Activated gamma-delta T cell (primary cell): ENCODE measurements at places on chromosomes 13 and 19.

DNA sequence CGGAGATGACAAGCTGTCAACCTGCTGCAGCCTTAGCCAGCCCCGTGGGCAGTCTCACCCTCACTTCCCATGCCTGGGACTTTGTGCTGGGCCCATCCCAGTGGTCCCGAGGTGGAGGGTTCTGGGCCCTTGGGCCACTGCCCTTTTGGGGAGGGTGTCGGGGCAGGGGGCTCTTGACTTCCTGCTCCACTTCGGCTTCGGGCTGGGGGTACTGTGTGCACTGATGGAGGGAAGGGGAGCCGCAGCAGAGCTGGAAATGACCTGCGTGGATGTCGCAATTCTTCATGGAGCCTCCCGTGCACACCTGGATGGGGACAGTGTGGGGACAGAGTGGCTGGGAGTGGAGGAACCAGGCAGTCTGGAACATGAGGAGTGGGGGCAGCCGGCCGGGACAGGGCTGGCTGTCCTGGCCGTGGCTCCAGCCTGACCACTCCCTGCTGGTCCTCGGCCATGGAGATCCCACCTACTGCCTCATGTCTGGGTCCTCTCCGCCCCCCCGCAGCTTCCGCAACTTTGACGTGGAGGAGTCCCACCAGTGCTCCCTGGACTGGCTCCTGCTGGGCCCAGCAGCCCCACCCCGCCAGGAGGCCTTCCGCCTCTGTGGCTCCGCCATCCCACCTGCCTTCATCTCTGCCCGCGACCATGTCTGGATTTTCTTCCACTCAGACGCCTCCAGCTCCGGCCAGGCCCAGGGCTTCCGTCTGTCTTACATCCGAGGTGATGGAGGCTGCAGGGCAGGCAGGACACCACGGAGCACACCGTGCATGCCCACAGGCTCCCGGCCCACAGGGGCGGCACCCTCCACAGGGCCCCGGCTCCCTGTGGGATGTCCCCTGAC, 10.2 kb downstream of the LRP3 start:
- no peak for DNase-seq

- no peak for DNase-seq
Observed at GRCh38 chr19:11192957-11193939, 4.1 kb downstream of the KANK2 start.

- no peak for DNase-seq
Observed at GRCh38 chr19:57245959-57246358, 5.5 kb downstream of the ZNF805 start.

DNA sequence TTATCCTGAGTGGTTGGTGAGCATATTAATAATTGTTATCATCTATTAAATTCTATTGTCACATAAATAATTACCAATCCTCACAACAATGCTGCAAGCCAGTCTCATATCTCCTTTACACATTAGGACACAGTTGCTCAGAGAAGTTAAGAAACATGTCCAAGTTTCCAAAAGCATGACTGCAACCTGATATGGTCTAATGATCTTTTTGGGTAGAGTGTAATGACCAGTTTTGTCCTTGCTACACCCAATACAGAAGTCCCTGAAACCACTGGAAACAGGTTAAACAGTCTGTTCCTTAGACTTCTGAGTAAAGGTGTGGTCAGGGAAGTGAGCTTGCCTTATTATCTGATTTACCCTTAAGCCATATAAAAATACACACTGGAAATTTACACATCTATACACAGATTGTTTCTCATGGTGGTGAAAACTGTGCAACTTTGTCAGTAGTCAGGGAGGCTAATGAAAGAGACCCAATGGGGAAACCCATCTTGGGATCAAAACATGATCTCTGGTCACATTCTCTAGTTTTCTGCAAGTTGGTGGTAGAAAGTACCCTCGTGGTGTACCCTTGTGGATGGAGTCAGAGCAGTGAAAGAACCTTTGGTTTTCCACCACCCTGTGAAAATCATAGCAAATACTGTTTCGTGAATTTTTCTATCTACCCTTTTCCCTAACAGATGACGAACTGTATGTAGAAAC, 146.0 kb upstream of the KLF12 start:
- DNase-seq: no peak

DNA sequence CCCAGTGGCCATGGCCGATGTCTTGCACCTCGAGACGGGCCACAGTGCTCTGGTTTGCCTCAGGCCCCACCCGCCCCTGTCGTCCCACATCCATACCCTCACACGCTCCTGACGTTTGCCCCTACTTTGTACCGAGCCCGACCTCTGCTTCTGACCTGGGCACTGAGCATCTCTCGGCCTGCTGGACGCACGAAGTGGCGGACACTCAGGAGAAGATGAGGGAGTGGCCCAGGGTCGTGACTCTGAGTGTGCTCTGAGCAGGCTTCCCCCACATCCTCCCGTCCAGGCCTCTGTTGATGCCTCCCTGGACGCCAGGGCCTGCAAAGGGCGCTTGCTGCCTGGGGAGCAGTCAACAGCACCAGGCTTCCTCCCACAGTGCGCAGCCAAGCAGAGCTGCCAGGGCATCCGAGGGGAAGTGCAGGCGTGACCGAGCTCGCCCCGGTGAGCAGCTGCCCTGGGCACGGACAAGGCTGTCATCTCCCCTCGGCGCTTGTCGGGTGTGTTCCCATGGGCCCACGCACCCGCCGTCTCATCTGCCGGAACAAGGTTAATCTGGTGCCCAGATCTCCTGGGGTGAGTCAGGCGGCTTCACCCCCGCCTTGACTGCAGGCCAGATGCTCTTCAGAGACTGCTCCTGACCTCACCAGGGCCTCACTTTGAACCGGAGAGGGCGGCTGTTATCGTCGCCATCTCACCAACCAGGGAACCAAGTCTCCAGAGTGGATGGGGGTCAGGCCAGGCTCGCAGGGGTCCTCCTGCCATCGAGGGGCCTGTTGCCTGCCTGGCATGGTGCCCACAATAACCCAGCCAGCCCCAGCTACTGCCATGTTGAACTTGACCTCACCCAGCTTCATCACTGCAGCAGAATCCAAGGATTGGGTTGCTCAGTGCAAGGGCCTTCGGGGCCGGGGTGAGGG, 27.2 kb downstream of the COMP start:
- no peak for DNase-seq

- no peak for DNase-seq
Observed at GRCh38 chr19:48624791-48625723, 5.8 kb downstream of the SPHK2 start.

DNA sequence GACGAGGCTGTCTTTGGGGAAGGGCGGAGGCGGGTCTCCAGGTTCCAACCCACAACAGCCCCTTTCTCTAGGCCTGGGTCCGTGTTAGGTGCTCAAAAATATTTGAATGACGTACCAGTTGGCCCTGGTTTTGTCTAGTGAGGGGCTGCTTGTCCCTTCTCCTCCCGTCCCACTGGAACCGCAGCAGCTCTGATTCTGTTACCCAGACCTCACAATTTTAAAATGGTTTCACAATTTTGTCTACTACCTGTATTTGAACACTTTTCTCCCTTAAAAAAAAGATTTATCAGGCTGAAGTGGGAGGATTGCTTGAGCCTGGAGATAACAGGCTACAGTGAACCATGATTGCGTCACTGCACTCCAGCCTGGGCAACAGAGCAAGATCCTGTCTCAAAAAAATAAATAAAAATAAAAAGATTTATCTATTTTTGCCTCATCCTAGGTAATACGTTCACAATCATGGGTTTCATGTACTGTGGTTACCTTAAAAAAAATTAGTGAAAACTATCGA, 1.3 kb upstream of the IRF2BP1 start:
- no peak for DNase-seq

- no peak for DNase-seq
Observed at GRCh38 chr19:39407410-39407659, 688 bp downstream of the ZFP36 start.

- DNase-seq: no peak
Observed at GRCh38 chr13:72437458-72437857, 290.0 kb downstream of the MZT1 start.

- no peak for DNase-seq
Observed at GRCh38 chr19:45764475-45764874, 4.6 kb downstream of the SIX5 start.
